ENCODE measurements at places on chromosomes 7 and 10.

- no peak for DNase-seq
Measured at GRCh38 chr7:45971661-45972175, 50.6 kb upstream of the IGFBP3 start.

DNA sequence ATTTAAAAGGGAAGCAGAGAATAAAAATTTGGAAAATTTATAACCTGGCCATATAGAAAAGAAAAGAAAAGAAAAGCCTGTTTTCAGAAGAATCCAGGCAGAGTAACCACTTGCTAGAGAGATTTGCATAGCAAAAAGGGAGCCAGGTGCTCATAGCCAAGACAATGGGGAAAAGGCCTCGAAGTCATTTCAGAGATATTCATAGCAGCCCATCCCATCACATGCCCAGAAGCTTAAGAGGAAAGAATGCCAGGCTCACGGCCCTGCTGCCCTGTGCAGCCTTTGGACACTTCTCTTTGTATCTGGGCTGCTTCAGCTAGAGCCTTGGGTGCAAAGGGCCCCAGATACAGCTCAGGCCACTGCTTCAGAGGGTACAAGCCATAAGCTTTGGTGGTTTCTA lies 159.8 kb downstream of the CCDC7 start:
- no peak for DNase-seq

DNA sequence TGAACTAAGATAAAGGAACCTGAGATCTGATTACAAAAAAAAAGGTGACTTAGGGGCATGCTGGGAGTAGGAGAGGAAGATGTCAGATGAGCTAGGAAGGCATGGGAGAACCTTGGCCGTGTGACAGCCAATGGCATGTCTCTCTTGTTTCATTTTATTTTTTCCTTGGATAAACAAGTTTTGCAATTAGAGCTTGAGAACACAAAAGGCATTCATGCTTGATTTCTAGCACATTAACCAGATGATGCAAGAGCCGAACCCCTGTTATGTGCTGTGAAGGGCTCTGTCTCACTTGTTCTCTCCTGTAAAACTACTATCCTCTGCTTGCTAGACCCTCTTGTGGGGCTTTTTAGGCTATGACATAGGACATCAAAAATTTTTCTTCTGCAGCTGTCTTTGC lies 134.3 kb upstream of the ASAH2 start:
- DNase-seq: no peak

DNA sequence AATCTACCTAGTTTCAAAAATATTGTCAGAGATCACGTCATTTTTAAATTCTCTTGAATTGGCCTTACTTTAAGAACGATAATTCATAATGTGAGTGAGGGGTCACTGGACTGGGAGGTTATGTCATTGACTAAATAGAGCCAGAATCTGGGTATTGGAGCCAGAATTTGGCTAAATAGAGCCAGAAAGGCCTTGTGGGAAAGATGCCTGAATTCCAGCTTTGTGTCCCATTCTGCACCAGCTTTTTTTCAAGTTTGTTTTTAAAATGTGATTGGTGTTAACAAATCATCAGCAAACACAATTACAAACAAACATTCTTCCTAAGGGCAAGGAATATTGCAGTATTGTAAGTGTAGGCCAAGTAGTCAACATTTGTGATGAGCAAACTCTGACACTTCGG lies 233.2 kb upstream of the PRKCQ start:
- no peak for DNase-seq

GRCh38 chr10:132223156-132223590 lies 36.4 kb downstream of the DPYSL4 start:
- DNase-seq: peak; percentile 71

- peak; percentile 26 for DNase-seq
Measured at GRCh38 chr7:4633012-4633411, 49.1 kb upstream of the FOXK1 start.

GRCh38 chr7:140640060-140640637 lies 464 bp downstream of the DENND2A start:
- DNase-seq: no peak

GRCh38 chr10:111973826-111974225 lies 209.7 kb downstream of the GPAM start:
- no peak for DNase-seq

DNA sequence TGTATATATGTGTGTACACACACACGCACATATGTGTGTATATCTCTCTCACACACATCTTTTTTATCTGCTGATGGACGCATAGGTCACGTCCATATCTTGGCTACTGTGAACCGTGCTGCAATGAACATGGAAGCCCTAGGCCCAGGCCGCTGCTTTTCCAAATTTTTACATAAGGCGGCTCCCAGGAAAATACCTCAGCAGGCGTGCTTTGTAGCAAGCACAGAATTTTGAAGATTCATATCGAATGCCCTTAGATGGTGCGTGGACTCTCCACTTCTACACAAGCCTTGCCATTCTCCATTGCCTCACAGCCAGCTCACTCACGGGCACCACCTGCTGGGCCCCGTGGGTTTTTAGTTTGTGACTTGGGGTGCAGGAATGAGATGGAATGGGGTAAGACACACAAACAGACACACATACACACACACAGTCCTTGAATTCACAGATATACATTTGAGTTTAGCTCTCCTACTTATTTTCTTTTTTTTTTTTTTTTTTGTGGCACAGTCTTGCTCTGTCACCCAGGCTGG lies 57.9 kb upstream of the RNF32 start:
- DNase-seq: no peak

GRCh38 chr10:68559251-68559650 lies 886 bp upstream of the TET1 start:
- no peak for DNase-seq

GRCh38 chr10:36163827-36164226 lies 521.7 kb upstream of the FZD8 start:
- no peak for DNase-seq

DNA sequence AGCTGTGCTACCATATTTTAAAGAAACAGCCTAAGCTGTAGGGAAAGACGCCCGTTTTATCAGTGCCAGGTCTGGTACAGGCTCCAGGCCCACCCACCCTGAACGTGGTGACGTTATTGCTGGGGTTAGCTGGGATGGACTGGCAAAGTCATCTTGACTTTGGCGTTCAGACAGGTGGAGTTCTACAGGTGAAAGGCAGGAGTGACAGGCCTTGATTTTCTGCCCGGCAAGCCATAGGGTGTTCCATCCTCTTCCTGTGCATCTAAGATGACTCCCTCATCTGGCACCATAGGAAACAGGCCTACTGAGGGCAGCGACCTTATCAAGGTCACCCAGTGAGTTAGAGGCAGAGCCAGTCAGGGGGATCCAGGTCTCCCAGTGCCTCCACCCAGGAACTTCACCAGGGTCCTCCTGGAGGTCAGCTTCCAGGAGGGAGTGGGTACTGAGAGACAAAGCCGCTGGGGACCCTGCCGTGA lies 41.6 kb downstream of the HK1 start:
- peak; percentile 39 for DNase-seq

DNA sequence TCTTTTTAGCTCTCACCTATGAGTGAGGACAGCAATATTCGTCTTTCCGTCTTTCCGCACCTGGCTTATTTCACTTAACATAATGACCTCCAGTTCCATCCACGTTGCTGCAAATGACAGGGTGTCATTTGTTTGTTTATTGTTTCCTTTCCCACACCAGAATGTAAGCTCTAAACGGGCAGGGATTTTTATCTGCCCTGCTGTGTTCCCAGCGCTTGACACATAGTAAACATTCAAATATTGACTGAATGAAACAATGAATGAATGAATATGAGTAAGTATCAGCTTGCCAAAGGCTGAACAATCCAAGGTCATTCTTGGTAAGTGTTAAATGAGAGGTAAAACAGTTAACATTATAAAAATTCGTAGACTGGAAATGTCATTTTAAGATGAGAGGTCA lies 12.8 kb downstream of the SH3PXD2A start:
- no peak for DNase-seq

DNA sequence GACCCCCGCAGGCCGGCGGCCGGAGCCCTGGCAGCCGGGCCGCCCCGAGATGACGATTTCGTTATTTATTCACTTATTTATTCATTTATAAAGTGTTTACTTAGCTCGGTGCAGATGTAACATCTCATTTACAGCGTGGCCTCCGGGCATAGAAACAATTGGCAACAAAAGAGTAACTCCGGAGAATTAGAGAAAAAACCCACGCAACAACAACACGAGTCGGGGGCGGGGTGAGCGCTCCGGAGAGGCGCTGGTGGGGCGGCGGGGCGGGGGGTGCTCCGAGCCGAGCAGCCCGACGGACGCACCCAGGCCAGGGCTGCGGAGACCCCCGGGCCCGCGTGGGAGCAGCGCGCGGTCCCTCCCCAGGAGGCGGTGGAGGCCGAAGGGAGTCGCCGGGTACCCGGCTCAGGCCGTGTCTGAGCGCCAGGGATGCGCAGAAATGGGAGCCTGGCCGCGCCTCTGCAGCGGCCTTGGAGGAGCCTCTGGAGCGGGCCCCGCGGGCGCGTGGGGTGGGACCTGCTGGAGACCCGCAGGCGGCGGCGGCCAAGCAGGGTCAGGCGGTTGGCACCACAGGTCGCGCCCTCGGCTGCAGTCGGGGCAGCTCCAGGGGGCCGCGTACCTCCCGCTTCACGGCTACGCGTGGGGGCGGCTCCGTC lies 14.3 kb downstream of the UNCX start:
- no peak for DNase-seq

DNA sequence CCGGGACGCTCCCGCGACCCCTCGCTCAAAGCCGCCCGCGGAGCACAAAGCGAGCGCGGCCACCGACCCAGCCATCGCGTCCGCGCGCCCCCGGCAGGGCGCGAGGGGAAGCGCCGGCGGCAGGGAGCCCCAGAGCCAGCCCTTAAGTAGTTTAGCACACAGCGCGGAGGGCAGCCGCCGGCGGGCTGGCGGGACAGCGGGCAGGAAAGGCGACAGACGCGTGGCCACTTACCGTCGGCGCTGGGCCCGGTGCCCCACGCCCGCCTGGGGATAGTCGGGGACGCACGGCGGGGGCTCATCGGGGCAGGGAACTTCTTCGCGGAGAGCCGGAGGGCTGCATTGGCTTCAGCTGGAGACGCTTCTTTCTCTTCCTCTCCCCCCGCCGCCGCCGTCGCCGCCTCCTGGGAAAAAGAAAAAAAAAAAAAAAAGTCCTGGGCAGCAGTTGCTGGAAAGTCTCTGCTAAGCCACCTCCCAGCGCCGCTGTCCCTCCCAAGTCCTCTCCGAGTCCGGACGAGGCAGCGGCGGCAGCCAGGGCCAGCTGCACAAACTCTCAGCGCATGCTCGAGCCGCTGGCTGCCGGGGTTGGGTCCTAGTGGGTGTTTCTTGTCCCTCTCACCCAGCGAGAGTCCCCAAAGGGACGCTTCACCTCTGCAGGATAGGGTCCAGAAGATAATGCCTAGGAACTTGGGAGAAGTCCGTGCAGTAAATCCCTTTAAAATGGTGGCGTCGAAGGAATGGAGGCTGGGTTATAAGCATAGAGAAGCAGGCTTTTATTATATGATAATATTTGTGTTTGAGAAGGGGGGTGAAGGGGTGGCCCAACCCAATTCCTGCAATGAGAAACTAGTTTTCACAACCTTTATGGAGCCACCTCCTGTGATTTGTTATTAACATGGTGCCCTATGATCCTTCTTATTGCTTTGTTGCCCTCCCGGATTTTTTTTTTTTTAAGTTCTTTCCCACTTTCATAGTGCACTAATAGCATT lies at the start of gene TSPAN12:
Gene TSPAN12 (minus strand): TSS at position 557 of the 986 bp plus-strand sequence. CDS start 1,381 bp downstream, outside the sequence.
- DNase-seq: peak; percentile 52

GRCh38 chr10:59007307-59008025 lies 169.0 kb upstream of the PHYHIPL start:
- DNase-seq: no peak

DNA sequence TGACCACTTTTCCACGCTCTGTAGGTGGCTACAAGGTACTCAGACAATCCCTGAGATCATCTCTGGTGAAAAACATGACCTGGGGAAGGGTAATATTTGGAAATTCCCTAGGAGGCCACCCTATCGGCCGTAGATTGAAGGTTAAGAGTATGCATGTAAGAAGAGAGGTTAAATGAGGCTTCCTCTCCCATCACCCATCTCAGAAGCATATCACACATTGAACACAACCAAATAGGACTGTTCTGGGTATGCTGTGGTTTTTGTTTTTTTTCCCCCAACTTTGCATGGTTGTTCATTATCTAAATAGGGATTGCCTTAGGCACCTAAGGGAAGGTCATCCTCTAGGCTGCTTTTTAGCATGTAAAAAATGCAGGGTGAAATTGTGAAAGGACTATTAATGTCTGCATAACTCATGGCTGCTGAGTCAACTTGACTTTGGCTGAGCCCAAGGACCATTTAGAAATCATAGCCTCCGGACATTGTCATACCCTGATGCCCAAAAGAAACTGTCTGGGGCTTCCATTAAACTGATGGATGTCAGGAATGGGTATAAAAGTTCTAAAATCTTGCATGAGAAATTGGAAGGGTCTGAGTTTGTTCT lies 24.7 kb upstream of the ST8SIA6 start:
- DNase-seq: no peak

DNA sequence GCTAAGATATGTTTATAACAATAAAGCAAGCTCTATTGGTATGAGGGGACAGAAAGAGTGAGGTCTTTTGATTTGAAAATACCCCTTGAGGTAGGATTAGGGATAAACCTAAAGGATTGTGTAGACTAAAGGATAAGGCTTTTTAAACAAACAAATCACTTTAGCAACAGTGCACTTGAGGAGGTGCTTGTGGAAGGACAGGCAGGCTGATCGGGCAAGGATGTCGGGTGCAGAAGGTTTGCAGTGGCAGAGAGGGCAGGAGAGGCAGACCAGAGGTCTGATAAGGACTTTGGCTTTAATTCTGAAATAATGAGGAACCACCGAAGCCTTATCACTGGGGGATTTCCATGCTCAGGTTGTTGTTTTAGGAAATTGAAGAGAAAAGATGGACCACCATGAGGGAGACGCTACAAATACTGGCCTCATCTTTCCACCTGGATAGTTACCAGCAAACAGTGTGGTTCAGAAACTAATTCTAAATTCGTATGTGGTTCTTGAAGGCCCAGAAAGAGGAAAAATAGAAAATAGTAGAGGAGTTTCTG lies 119.5 kb upstream of the KLF6 start:
- no peak for DNase-seq

GRCh38 chr7:104267701-104268368 lies 60.0 kb upstream of the ORC5 start:
- no peak for DNase-seq

DNA sequence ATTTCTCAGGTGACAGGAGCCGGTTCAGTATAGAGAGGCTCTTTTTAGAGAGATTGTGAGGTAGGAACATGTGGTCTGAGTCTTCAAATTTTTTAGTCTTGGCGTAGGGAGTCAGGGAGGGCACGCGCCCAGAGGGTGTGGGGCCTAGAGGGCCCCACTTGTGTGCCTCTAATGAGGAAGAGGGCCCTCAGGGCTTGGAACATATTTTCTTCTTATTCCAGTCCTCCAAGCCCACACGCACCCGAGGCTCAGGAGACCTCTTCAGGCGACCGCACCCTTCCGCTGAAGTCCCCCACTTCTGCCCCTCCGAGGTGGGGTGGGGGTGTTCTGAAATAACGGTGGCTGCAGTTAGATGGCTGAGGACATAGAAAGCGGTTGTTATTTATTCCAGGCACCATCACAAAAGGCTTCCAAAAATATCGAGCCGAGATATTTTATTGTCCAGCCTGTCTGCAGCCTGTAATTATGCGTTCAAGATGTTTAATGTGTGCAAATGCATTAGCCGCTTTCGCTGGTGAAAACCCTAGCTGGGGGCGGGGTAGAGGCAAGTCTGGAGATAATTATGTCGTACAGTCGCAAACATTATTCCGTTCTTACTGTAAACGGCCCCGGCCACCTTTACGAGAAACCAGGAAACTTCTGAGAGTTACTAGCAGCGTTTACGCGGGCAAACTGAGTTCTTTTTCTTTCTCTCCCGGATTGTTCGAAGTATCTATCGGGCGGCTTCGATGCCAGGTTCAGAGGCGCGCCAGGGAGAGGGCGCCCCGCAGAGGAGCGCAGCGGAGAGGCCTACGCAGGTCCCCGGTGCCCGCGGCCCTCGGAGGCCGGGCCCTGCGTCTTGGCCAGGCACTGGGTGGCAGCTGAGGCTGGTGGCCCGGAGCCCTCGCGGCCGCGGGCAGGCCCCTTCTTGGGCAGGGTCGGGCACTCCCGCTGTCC lies 12.9 kb upstream of the HOXA13 start:
- no peak for DNase-seq

Measured in activated CD4-positive, alpha-beta T cell treated with anti-CD3 and anti-CD28 coated beads, Interleukin-2, amount 50 U/mL, for 48 hours (primary cell).